ENCODE measurements at places on chromosomes 3 and 15.

GRCh38 chr3:67384016-67384415, 270.4 kb downstream of the SUCLG2 start:
- peak; percentile 16 for DNase-seq

DNA sequence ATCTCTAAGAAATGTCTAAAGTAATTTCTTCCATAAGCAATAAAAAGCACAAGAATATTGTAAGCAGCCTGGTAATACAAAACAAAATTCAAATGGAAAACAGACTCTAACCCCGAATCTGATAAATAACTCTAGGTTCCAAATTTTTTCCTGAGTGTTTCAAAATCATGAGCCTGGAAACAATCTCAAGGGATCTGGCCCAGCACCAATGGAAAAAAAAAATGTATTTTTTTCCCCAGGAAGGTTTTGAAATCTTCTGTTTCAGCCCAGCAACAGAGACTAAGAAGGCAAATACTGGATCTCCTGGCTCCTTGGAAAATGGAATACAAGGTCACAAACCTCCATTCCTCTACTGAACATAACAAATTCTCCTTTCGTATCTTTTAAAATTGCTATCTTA, 13.0 kb downstream of the TBC1D2B start:
- peak; percentile 45 for DNase-seq

- no peak for DNase-seq
Observed at GRCh38 chr3:126306397-126306796, 50.8 kb downstream of the KLF15 start.

GRCh38 chr3:37712918-37713817, 148.5 kb upstream of the CTDSPL start:
- peak; percentile 86 for DNase-seq

- DNase-seq = no peak
Observed at GRCh38 chr3:127071597-127072001, 88.7 kb downstream of the PLXNA1 start.
